ENCODE measurements at places on chromosomes 1 and 21.

- DNase-seq, result no peak
Observed at GRCh38 chr1:201291916-201292315, 8.6 kb downstream of the PKP1 start.

- DNase-seq, result no peak
Observed at GRCh38 chr1:33329600-33330305, 8.9 kb upstream of the A3GALT2 start.

- no peak for DNase-seq
Observed at GRCh38 chr21:43283136-43283924, 114.5 kb downstream of the CRYAA start.

DNA sequence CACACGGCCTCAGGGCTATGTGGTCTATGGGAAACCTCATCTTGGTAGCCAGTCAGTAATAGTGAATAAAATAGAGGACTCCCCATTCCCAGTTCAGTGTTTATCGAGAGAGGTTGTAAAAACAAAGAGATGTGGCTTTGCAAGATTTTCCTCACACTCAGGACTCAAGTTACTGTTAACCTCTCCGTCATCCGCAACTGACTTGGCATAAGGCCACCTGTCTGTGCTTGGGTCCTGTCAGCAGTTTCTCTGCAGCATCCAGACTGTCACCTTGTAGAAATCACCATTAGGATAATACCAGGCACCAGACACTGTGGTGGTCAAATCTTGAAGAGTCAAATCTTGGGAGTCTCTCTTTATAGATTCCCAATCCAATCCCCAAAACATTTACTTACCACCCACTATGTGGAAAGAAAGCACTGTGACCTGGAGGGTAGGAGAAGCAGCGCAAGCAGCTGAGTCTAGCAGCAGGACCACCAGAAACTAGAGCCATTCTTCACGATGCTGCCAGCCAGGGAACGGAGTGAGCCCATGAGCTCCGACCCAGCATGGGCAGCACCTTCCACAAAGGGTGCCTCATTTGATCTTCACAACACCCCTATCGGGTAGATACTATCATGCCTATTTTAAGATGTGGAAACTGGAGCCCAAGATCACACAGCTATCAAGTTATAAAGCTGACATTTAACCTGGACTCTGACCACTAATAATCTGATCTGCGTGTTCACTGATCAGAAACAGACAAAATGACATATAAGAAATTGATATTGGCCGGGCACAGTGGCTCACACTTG is 5.6 kb upstream of the GPR25 start:
- no peak for DNase-seq

- DNase-seq, result peak; percentile 92
Observed at GRCh38 chr21:37032877-37033471, 26.5 kb downstream of the RIPPLY3 start.

GRCh38 chr1:241799416-241799815 is 48.6 kb upstream of the EXO1 start:
- no peak for DNase-seq

- peak; percentile 11 for DNase-seq
Observed at GRCh38 chr1:13700521-13701270, 708 bp downstream of the PRDM2 start.

GRCh38 chr1:42752284-42752683 is 12.2 kb upstream of the CLDN19 start:
- DNase-seq, result no peak

GRCh38 chr21:33800753-33801423 is 114.7 kb downstream of the ATP5PO start:
- DNase-seq, result peak; percentile 38

- peak; percentile 6 for DNase-seq
Observed at GRCh38 chr1:107821340-107821739, 143.6 kb downstream of the VAV3 start.
